Foreskin keratinocyte (primary cell): ENCODE measurements at places on chromosomes 2 and 18.

- DNase-seq: no peak
These were observed 954.9 kb downstream of the TDRD15 start for GRCh38 chr2:22078701-22079100.

DNA sequence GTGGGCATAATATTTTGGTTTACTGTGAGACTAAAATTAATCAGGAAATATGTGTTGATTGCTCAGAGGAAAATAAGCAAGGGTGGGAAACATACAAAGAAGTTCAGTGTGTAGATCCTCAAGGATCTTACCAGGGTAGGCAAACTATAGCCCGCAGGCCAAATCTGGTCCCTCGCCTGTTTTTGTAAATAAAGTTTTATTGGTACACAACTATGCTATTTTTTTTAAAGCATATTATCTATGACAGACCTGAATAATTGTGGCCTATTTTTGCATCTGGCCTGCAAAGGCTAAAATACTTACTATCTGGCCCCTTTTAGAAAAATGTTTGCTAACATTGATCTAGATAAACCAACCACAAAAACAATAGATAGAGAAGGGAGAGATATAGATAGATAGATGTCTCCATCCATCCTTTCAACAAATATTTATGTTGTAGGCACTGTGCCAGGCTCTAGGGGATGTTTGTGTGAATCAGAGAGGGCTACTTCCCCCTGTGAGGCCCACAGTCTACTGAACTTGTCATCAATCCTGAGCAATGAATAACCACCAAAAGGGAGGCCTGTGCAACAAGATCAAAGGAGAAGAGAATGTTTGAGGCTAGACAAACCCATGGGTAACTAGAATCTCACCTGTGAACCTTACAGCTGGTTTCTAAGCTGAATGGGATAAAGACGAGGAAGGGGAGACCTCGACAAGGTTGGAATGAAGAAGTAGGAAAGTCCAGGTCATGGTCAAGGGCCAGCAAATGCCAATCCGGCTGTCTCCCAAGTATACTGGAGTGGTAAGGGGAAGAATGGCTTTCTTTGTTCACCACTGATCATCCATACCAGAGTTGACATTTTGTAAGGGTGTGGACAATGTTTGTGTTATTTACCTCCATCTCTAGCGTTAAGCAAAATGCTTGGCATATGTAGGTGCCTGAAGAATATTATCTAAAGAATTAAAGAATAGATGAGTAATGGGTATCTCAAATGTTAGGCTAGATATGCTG lies 23.6 kb downstream of the ALPK2 start:
- DNase-seq: peak; percentile 93

DNA sequence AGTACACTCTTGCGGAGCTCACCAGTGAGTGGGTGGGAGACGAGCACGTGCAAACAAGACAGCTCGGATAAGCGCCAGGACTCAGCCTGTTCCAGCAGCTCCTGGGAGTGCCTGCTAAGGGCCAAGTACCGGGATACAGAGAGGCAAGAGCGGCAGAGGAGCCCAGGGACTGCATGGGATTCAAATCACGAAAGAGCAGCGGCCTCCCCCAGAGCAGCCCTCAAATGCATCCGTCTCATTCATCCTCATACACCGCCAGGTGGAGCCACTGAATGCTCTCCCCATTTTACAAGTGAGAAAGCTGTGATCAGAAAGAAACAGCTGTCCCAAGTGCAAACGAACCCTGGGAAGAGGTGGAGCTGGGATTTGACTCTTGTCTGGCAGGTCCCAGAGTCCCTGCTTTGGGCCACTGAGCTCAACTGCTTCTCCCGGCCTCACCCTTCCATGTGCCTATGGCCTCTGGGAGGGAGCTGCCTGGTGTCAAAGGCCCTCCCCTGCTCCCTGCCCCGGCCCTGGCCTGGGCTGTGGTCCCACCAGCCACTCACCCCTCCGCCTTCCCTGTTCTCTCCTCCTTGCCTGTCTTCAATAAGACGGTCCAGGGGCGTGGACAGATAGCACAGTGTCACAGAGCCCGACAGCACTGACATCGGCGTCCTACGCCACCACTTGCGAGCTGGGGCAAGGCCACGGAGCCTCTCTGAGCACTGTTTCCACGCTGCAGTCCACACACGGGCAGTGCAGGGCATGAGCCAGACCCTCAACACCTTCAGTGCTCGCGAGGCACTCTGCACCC lies 72.8 kb upstream of the TAF1B start:
- DNase-seq: no peak

DNA sequence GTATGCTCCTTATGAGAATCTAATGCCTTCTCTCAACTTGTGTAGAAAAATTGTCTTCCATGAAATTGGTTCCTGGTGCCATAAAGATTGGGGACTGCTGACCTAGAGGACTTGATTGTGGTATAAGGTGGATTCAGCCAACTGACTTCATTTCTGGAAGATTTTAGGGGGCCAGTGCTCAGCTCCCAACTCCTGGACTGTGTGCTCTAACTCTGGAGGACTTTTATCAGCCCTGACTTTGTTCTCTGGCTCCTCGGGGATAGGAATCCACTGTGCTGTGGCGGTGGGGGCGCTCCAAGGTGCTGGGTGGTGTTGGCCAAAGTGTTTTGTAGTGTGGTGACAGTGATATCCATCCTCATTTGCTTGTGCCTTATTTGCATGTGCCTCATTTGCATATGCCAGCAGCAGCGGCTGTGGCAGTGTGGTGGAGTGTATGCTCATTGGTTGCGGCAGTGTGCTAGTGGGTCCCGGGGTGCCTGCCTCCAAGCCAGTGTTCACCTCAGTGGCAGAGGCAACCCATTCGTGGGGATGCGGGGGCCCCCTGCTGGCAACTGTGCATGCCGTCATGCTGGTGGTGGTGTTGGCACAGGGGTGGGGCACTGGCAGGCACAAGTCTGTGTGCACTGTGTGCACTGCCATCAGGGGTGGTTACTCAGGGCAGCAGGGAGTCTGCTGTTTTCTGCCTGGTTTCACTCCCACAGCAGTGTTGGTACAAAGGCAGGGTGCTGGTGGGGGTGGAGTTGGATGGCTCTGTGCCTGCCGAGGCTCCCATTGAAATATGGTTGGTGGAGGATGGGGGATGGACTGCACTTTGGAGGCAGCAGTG lies 19.6 kb downstream of the EHBP1 start:
- no peak for DNase-seq

- DNase-seq: no peak
These were observed 15.5 kb upstream of the PDK1 start for GRCh38 chr2:172540421-172540820.

GRCh38 chr2:44628297-44628696 lies 266.6 kb downstream of the CAMKMT start:
- DNase-seq: no peak

- DNase-seq: no peak
These were observed 729 bp upstream of the SELENOI start for GRCh38 chr2:26345283-26345544.

- no peak for DNase-seq
These were observed 145.8 kb upstream of the ID2 start for GRCh38 chr2:8535821-8536685.

GRCh38 chr18:9916077-9916639 lies 2.3 kb downstream of the VAPA start:
- DNase-seq: no peak

DNA sequence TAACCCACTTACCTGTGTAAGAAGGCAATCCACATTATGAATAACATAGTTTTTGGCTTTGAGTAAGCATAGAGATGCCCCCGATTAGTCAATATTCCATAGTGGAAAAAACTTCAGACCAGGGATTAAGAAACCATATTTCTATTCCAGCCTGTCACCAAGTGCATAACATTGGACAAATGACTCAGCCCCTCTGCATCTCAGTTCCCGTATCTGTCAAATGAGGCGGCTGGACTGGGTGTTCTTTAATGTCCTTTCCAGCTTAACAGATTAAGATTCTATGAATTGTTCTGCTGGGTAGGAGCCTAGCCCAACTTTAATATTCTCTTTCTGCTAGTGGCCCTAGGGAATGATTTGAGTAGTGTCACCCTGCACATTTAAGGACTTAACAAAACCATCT lies 11.8 kb upstream of the FTCDNL1 start:
- no peak for DNase-seq

GRCh38 chr2:112625474-112626114 lies 20.1 kb upstream of the SLC20A1 start:
- DNase-seq: no peak

- DNase-seq: no peak
These were observed 11.0 kb upstream of the VAPA start for GRCh38 chr18:9902832-9903231.

GRCh38 chr2:238912228-238912915 lies 64.5 kb downstream of the TWIST2 start:
- no peak for DNase-seq

DNA sequence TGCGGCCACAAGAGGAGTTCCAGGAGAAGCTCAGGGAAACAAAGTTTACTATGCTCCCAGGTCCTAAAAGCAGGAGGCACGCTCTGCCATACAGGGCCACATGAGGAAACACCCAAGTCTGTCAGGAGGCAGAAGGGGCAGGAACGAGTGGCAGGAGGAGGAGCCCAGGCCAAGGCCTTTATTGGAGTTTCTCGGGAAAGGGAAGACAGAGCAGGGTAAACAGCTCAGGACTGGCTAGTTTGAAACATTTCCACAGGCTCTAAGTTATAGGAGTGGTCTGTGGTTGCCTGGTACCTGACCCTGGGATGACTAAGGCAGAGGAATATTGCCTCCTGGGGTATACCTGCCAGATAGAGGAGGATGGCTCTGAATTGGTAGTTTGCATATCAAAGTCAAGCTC lies 3.7 kb upstream of the ZNF638 start:
- no peak for DNase-seq

DNA sequence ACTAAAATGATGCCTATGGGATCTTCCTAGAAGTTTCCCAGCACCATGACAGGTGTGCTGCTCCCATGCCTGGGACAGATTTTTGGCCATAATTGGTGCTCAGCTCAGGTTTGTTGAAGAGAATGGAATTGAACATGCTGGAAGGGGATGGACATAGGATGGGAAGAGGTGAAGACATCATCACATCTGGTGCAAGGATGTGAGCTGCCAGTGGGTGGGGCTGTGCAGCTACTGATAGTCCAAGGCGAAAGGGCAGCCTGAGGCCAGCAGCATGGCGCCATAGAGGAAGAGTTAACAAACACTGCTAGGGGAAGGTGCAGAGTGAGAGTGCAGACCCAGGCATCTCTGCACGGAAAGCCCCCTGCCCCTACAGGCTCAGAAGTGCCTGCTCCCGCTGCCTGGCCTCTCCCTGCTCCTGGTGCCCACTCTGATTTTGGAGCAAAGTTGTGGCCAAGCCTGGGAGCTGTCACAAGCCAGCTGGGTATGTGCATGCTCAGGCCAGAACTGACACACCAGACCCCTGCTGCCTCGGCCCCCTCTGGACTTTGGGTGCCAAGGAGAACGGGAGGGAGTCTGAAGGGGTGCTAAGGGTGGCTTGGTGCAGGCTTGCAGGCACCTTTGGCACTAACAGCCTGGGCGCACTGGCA lies 178.6 kb downstream of the ZBTB7C start:
- no peak for DNase-seq

- no peak for DNase-seq
These were observed 109.3 kb downstream of the MEIS1 start for GRCh38 chr2:66544258-66544657.

GRCh38 chr18:52348209-52348608 lies 8.2 kb downstream of the DCC start:
- DNase-seq: peak; percentile 7

GRCh38 chr2:11073251-11073650 lies 82.0 kb upstream of the SLC66A3 start:
- DNase-seq: peak; percentile 9

- no peak for DNase-seq
These were observed 42.1 kb upstream of the TMEM131 start for GRCh38 chr2:98037666-98038336.

- no peak for DNase-seq
These were observed 103.0 kb downstream of the ACKR3 start for GRCh38 chr2:236672606-236673005.

- no peak for DNase-seq
These were observed 33.2 kb upstream of the NCOA1 start for GRCh38 chr2:24457696-24458386.
